ENCODE measurements at places on chromosomes 2 and 18.

DNA sequence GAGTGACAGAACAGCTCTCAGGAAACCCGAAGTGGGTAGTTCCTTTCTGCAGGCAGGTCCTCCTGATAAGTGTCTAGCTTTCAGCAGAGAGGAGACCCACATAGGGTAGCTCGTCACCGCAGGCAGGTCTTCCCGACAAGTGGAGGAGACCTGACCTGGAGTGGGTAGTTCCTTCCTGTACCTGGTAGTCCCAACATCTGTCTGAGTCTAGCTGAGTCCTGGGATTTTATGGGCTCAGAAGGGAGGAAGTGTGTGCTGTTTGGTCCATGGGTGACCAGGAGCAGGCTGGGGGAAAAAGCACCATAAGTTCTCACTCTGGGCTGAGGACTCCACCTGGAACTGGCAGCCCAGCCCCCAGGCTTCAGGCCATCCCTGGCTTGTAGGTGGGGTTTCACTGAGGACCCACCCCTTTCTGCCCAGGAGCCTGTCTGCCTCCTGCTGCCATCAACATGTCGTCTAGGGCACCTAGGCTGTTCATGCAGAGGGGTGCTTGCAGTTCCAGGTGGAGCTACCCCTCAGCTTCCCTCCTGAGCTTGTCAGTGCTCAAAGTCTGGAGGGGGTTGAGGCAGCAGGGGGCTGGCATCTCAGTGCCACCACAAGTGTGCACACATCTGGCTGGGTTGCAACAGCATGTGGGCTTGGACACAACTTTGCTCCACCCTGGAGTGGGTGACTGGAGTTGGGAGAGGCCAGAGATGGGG lies 9.4 kb downstream of the DYSF start:
- DNase-seq: no peak

DNA sequence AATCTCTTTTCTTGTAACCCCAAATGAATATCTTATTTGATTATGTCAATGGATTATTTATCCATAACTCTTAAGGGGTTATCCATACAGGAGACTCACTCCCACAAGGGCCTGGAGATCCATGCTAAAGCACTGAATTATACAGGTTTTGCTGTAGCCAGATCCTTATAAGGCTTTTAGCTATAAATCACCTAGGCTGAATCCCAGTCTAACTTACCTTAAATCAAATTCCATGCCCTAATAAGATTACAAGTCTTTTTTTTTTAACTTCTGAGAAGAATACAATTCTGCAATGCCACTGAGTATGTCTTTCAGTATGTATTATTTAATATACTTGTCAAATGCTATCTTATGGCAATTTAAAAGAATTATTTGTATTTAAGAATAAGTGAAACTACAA lies 340.5 kb downstream of the NBAS start:
- DNase-seq: no peak

- no peak for DNase-seq
Measured at GRCh38 chr2:6523476-6523875, 342.2 kb downstream of the CMPK2 start.

GRCh38 chr2:182128821-182129707 lies 143.4 kb downstream of the PPP1R1C start:
- DNase-seq: no peak

- DNase-seq: no peak
Measured at GRCh38 chr2:128613351-128613750, 294.7 kb upstream of the HS6ST1 start.

- DNase-seq: no peak
Measured at GRCh38 chr2:224099861-224100643, 61.0 kb upstream of the SERPINE2 start.

DNA sequence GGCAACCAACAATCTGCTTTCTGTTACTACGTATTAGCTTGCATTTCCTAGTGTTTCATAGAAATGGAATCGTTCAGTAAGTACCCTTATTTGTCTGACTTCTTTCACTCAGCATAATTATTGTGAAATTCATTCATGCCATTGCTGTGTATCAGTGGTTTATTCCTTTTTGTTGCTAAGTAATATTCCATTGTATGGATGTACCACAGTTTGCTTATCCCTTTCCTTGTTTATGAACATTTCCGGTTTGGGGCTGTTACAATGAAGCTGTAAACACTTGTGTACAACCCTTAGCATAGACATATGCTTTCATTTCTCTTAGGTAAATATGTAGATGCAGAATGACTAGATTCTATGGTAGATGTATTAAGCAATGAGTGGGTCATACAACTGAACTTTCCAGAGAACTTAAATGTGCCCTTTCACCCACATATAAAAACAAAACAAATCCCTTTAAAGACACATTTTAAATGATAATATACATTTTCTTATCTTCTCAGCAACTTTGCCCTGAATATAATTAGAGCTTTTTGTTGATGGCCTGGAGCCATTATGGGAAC lies 21.9 kb downstream of the FER1L5 start:
- DNase-seq: no peak

- DNase-seq: no peak
Measured at GRCh38 chr2:125227843-125228392, 1202.8 kb downstream of the CNTNAP5 start.

- DNase-seq: no peak
Measured at GRCh38 chr18:49621301-49621700, 59.4 kb downstream of the LIPG start.

DNA sequence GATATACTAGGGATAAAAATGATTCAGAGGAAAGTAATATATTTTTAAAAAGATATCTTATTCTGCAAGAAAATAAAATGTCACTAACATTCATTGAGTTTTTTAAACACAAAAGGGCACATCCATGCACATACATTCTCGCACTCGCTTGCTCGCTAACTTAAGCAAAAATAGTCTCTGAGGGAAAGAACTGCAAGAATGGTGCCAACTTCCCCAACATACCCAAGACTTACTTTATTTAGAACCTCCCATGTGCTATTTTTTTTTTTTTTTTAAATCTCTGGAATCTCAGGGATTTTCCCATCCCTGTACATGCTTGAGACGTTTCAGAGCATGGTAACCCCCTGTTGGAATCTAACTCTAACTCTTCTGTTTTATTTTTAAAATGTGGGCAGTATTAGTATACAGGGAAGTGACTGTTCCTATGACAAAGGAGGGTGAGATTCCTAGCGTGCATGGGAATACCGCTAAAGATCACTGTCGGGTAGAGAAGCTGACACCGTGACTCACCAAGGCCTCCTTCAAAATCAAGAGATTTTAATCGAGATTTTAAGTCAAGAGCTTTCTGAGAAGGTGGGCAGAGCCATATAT lies 187.9 kb upstream of the ZEB2 start:
- no peak for DNase-seq

DNA sequence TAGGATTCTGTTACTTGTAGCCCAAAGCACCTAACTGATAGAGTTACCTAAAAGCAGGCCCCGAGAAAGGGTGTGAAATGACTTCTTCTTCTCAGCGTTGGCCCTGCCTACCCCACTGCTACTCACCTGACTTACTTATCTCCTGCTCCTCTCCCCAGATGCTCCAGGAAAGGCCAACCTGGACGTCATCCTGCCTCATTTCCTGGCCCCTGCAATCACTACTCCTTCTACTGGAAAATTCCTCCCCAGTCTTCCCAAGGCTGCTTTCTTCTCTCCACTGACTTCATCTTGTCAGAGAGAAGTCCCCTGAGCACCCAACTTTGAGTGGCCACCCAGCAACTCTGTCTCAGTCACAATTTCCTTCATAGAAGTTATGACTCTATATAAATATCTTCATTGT lies 63.4 kb upstream of the KLF7 start:
- DNase-seq: no peak

DNA sequence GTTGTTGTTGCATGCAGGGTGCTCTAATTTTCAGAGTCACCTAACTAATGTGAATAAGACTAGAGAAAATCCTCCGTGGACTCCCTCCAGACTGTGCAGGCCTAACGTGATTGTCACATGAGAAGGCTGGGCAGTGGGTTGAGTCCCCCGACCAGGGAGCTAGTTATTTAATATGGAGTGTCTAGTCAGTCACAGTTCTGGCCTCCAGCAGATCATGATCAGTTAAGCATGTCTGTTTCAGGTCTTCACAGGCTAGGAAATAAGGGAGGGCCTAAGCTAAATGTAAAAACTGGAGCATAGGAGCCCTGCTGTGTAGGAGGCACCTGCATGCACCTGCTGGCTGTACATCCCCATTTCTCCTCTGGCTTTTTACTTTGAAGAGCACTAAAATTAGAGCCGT lies 86.8 kb downstream of the PRPF40A start:
- no peak for DNase-seq

GRCh38 chr2:133077269-133077822 lies 407.3 kb upstream of the LYPD1 start:
- no peak for DNase-seq

- DNase-seq: no peak
Measured at GRCh38 chr2:210072493-210072892, 70.1 kb downstream of the RPE start.

GRCh38 chr2:71380665-71381064 lies 49.1 kb downstream of the ZNF638 start:
- DNase-seq: no peak

DNA sequence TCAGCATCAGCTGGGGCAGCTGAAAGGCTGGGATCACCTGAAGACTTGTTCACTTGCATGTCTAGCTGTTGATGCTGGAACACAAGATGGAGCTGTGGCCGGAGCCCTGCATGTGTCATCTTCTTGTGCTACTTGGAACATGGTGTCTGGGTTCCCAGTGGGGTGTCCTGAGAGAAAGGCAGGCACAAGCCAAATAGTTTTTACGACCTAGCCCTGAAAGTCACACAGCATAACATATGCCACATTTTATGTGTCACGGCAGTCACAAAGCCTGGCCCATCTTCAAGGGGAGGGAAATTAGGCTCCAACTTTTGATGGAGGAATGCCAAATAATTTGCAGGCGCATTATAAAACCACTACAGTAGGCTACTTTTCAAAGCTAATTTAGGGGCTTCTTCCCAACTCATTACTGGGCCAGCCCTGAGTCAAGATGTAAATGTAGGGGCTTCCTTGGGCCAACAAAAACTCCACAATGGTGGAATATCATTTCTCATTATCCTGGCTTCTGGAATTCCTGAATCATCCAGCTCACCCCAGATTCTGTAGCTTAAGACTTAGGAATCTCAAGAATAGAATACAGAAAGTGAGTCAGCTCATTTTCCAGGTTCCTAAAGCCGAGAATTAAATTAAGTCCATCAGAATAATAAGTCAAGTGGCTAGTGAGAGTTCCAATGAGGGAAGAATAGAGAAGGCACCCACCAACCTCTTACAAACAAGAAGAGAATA lies 543.0 kb downstream of the TNS1 start:
- DNase-seq: no peak

DNA sequence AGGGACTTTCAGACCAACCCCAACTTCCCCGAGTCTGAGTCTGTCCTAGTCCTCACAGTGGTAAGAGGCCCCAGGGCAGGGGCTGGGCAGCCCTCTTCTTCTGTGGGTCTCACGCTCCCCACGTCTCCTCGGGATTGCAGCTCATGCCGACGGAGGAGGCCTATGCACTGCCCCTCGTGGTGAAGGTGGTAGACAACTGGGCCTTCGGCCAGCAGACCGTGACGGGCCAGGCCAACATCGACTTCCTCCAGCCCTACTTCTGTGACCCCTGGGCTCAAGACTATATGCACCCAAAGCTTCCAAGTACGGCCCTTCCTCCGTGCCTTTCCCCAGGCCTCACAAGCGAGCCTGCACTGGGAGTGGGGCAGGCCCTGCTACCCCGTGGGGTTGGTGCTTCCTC lies 44.3 kb downstream of the LMAN2L start:
- DNase-seq: no peak

DNA sequence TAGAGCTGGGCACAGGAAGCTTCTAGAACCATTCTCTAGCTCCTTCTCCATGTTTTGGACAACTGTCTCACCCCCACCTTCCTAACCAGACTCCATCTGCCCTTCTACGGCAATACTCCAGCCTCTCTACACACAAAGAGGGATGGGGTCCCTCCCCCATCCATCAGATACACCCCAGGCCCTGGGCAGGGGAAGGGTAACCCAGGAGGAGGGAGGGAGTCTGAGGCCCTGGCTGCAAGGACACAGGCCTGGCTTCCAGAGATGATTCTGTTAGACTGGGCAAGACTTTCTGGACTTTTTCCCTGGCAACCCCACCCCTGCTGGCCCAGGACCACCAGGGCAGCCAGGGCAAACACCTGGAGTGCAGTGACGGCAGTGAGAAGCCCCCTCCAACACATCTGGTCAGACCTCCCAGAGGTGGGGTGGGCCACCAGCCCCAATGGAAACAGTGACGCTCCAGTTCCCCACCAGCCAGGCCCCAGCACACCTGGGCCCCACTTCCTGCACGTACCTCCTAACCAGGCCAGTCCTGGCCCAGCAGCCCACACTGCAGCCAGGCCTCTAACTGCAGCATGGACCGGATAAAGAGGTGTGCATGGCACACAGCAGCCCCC lies 6.5 kb downstream of the CYP26B1 start:
- no peak for DNase-seq

GRCh38 chr2:112725545-112726457 lies 5.0 kb downstream of the NT5DC4 start:
- DNase-seq: no peak

GRCh38 chr2:195009202-195009601 lies 647.8 kb upstream of the SLC39A10 start:
- DNase-seq: no peak

DNA sequence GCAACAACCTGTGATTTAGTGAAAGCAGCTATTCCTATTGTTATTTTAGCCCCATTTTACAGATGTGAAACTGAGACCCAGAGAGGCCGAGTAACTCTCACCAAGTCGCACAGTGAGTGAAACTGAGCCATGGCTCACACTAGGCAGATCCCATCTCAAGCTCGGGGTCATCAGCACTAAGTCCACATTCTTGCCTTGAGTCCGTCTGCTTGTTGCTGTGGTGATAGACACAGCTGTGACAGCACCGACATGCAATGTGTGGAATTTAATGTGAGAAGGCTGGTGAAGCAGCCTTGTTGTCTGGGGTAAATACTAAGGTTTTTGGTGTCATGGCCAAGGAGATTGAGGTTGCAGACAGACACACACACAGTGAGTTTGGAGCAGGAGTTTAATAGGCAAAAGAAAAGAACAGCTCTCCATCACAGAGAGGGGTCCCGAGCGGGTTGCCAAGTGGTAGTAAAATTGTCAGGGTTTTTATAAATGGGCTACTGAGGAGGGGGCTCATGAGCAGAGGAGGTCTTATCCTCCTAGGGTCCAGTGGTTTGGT lies 40.2 kb upstream of the GMCL1 start:
- no peak for DNase-seq

DNA sequence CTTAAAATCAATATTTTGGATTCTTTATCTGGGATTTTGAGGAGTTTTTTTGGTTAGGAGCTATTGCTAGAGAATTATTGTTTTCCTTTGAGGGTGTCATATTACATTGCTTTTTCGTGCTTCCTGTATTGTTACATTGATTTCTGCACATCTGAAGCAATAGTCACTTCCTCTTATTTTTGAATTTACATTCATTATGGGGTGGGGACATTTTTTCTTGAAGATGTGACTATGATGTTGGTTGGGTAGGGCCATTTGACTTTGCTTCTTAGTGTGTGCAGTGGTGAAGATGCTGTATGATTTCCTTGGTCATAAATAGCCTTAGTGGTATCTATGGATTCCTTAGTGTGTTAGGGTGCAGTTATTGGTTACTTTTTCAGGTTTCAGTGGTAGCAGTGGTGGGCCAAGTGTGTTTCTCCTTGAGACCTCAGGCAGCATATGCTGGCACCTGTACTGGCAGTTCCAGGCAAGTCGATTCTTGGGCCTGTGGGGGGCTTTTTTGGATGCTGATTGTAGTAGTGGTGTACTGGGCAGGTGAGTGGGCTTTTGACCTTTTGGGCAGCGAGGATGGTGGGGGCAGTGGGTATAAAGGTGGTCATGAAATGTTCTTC lies 61.8 kb downstream of the ARHGAP25 start:
- no peak for DNase-seq

GRCh38 chr2:217242947-217243346 lies 383.1 kb upstream of the TNP1 start:
- DNase-seq: no peak

- no peak for DNase-seq
Measured at GRCh38 chr2:181947273-181947672, 38.4 kb upstream of the PPP1R1C start.

Measured in stimulated activated CD4-positive, alpha-beta T cell treated with anti-CD3 and anti-CD28 coated beads, Interleukin-12 subunit alpha, Interleukin-12 subunit beta, amount 100 ng/mL, for 4 hours (primary cell).